Mammary microvascular endothelial cell (primary cell): ENCODE measurements at places on chromosomes 13 and 19. TPM values are rescaled to one million over a fixed set of nuclear protein-coding genes. Genes with fewer than 3 reads are reported as not detected.

Gene MIA
- not detected in 2 replicates for total RNA-seq

Gene KMT2B
- total RNA-seq, result 8.9 and 10.5 TPM in 2 replicates

Gene GRIN3B
- total RNA-seq, result 0.53 and 2.6 TPM in 2 replicates

Gene TMEM221
- not detected in 2 replicates for total RNA-seq

Gene KLHL26
- 3.4 and 5.4 TPM in 2 replicates for total RNA-seq

Gene PBX4
- not detected in 2 replicates for total RNA-seq

Gene KLK3
- total RNA-seq, result not detected in 2 replicates

Gene ZNF850
- 3.0 and 3.9 TPM in 2 replicates for total RNA-seq

Gene LILRA5
- not detected in 2 replicates for total RNA-seq
